ENCODE measurements at places on chromosomes 4 and X.
A peak's percentile ranks its signal among the peaks of the same experiment; 100 is the strongest.

DNA sequence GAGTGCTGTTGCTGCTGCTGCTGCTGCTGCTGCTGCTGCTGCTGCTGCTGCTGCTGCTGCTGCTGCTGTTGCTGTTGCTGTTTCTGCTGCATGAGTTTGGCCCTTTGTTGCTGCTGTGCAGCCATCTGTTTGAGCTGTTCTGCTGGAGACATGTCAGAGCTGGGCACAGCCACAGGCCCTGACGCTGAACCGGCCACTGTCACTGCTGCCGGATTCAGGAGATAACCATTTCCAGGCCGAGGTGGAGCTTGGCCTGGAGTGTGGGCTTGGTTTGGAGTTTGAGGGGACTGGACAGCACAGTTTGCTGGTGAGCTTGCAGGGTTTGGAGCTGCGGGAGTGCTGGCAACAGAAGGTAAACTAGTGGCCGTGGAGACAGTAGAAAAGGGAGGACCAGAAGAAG, 224.3 kb downstream of the MGST2 start:
- no peak for DNase-seq

DNA sequence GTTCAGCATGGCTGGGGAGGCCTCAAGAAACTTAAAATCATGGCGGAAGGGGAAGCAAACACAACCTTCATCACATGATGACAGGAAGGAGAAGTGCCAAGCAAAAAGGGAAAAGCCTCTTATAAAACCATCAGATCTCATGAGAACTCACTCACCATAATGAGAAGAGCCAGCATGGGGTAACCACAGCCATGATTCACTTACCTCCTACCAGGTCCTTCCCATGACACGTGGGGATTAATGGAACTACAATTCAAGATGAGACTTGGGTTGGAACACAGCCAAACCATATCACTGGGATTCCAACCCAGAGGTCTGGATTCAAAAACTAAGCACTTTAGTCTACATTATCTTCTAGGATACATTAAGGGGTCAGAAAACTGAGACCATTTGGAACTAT, 609.6 kb upstream of the SPANXN1 start:
- peak; percentile 27 for DNase-seq

DNA sequence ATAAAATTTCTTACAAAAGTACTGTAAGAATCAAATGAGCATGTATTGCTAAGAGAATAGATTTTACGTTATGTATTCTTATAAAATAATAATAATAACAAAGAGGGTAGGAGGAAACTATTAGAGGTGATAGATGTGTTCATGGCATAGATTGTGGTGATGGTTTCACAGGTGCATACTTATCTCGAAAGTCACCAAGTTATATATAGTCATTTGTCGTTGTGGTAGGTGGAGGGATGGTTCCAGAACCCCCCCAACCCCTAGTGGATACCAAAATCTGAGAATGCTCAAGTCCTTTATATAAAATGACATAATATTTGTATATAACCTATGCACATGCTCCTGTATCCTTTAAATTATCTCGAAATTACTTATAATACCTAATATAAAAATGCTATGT, 36.7 kb upstream of the H2AZ1 start:
- DNase-seq = no peak

GRCh38 chrX:45775468-45775867, 574.8 kb upstream of the DIPK2B start:
- DNase-seq = no peak

DNA sequence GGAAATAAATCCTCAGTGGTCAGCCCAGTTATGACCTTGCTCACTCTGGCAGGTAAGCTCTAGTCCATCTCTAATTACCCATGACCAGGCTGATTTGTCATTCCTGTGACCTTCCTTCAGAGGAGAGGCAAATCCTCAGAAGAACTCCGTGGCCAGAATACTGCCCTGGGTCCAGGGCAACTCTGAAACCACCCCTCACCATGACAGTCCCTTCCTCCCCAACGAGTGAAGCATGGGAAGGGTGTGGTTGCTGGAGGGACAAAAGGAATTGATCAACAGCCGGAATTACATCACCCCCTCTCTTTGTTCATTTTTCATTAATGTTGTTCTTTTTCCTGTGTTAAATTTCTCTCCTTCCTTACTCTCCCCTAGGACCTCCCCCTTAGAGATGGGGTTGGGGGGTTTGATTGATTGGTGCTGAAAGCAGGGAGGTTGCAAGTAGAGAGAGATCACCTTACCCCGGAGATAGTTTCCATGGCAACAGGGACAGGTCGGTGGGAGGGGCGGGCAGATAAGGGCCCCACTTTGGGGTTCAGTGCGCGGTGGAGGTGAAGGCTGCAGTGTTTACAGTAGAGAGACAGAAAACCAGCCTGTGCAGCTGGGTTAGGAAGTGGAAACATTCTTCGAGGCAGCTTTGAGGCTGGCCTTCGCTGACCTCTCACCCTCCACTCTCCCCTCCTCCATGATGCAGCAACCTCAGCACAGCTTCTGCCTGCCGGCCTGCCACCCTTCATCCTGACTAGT, 647.4 kb downstream of the BCOR start:
- no peak for DNase-seq

DNA sequence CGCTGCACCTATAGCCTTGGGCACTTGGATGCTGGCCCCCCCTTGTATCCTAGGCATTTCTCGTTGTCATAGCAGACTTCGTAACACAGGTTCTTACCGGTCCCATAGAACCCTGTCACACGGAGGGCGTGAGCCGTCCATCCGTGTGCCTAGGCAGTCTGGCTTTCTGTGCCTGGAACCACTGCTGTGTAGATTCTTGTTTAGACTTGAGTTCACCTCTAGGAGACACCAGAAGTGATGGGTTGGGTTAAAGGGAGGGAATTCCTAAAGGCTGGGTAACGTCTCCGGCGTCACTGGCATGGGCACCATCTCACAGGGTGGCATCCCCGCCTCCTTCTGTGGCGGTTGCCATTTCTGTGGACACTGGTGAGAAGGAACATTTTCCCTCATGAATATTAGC, 13.5 kb upstream of the NKX1-1 start:
- DNase-seq = no peak

All from KBM-7 (cell line).